ENCODE measurements at places on chromosomes 5 and 9. TPM values are rescaled to one million over a fixed set of nuclear protein-coding genes. Genes with fewer than 3 reads are reported as not detected.

- peak; percentile 92 for DNase-seq
Measured at GRCh38 chr9:104968025-104968982, 40.3 kb upstream of the ABCA1 start.

DNA sequence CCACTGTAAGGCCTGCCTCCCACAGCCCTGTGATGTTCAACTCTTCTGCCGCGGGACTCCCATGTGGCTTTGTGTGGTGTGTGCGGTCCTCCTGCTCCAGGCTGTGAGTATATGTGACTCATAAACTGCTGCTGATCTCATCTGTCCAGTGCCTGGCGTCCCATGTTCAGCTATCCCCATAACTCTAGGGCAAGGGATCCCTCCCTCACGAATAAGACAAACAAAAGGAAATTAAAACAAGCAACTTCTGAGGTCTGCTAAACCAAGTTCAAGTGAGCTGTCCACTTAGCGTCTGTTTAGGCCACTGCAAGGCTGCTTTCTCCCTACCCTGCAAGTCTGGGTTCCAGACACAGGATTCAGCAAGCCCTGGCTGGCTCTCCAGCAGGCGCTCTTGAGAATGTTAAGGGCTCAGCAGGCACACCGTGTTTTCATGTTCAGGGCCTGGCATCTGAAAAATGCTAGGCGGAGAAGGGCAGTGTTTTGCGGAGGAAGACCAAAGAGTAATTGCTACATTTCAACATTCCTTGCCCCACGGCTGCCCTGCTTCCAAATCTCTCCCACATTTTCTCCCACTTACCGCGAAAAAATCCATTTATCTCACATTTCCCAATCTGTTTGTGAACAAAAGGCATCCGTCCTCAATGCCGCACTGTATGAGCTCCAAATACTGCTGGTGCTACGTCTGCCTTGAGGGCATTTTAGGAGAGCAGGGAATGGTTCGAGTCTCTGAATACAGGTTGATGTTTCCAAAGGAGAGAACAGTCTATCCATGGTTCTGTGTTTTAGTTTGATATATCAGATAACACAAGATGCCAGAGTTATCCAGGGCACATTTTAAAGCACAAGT lies 280.2 kb downstream of the SEMA5A start:
- DNase-seq = no peak

- DNase-seq = no peak
Measured at GRCh38 chr5:54324651-54325271, 14.4 kb upstream of the ARL15 start.

CARTPT gene
- total RNA-seq = not detected

KIF4B gene
- total RNA-seq = 0.10 TPM

DNA sequence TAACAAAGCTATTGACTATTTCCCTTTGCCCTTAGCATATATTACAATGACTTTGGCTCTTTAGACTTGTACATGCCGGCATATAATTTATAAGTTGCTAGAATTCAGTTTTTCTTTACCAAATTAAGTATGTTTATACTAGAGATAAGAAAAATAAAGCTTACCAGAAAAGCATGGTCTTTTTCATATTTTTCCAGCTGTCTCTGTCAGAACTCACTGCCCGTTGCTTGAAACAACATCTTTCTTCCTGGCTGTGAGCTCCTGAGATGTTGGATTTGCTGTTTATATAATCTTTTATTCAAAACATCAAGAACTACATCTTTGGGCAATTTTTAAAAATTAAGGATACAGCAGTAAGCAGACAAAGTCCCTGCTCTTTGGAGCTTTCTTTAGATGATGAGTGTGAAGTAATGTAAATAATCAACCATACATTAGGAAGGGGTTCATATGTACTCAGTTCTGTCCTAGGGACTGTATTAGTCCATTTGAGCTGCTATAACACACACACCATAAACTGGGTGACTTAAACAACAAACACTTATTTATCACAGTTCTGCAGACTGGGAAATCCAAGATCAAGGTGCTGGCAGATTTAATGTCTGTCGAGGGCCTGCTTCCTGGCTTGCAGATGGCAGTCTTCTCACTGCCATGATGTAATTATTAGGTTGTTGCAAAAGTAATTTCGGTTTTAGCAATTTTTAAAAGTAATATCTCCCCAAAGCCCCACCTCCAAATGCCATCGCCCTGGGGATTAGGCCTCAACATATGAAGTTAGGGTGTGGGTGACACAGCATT lies 45.4 kb upstream of the RANBP3L start:
- DNase-seq = no peak

DNA sequence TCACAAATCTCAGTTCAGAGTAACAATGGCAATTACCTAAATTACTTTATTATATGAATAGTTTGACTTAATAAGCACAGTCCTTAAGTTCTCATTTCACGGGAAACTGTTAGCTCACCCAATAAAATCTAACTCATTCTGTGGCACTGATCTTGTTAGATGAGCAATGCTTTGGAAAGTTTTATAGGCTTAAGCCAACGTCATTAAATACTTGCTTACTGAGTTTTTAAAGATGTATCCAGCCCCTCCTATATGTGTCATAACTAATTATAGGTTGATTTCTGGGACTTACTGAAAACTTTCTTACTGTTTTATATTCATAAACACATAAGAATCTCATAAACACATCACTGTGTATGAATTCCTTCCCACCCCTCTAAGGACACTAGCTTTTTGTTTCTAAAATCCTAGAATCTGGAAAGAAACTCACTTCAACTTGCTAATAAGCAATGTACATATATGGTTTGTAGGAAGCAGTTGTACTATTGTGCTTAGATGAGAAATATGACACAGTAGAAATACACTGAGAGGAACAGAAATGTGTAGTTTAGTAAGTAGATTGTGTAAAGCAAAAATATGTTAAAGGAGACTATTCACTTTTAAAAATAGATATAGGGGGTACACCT lies 14.1 kb upstream of the MARCOL start:
- DNase-seq = no peak

DNA sequence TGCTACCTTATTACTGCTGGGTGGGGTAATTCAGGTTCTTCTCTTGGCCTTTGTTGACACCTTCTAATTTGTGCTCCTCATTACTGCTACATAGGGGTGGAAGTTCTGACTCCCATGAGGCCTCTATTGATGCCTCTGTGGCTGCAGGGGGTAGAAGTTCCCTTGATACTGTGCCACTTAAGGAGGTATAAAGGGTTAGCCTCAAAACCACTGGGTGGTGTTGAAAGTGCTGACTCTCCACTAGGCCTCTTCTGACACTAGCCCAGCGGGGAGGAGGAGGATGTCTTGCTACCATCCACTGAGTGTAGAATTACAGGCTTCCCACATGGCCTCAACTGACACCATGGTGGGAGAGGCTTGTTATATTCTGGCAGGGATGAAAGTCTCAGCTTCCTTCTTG lies 36.7 kb upstream of the CCDC112 start:
- DNase-seq = no peak

LVRN gene
- not detected for total RNA-seq

CTXN3 gene
- total RNA-seq = not detected

GRCh38 chr9:76717176-76717575 lies 47.1 kb upstream of the PCA3 start:
- no peak for DNase-seq

GRCh38 chr5:14077501-14077900 lies 65.6 kb upstream of the TRIO start:
- no peak for DNase-seq

DNA sequence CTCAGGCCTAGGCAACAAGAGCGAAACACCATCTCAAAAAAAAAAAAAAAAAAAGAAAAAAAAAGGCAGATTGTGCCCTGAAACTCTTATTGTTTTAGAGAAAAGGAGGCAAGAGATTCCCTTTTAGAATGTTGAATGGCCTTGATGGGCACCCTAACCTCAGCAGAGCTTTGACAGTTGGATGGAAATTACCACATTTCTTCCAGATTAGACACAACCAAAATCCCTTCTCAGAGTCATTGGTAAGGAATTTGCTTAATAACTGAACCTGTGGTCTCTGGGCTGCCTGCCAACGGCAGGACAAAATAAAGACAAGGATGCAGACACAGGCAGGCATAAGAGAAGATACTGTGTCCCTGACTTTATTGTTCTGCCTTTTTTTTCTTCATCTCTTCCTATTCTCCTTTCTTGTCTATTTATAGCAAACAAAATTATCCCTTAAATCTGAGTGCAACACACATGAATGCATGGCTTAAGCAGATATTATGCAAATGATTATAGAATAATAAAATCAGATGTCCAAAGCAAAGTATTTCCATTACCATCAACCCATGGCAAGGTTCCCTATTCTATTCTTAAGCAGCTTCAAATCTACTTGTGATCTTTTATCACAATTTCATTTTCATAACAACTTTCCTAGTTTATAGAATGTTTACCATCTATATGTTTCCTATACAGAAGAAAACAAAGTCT lies 37.3 kb upstream of the TRIO start:
- no peak for DNase-seq

- DNase-seq = no peak
Measured at GRCh38 chr9:122821278-122821943, 7.0 kb downstream of the PDCL start.

DNA sequence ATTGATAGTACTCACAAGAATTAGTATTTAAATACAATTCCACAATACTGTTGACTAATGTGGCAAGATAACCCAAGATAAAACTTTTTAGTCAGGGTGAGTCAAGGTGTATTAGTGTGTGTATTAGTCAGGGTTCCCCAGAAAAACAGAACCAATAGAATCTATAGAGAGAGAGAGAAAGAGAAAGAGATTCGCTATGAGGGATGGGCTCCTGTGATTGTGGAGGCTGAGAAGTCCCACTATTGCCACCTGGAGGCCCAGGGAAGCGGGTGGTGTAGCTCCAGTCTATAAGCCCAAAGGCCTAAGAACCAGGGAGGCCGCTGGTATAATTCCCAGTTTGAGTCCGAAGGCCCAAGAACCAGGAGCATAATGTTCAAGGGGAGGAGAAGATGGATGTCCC lies 10.0 kb upstream of the SHISAL2B start:
- no peak for DNase-seq

DNA sequence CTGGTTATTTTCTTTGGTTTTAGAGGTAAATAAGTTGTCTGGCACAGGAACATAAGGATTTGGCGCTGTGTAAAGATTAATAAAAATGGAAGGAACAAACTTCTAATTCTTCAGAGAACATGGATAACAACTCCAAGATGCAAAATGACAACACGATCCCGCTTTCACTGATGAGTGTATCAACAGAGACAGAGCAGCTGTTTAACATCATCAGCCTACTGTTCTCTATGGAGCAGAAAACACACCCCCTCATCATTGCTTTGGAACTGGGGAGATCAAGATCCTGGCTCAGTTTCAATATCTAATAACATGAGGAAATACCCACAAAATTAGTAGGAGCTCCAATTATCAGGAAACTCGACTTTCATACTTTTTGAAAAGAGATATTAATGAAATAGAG lies 8.3 kb upstream of the GAS1 start:
- no peak for DNase-seq

GRCh38 chr5:172280929-172281328 lies 2.6 kb downstream of the UBTD2 start:
- DNase-seq = no peak

GRCh38 chr9:2600307-2600706 lies 21.3 kb upstream of the VLDLR start:
- DNase-seq = no peak

GRCh38 chr5:116063950-116064349 lies 20.9 kb upstream of the COMMD10 start:
- DNase-seq = no peak

IL9 gene
- total RNA-seq = not detected

CTSV gene
- 0.95 TPM for total RNA-seq

ANKRD55 gene
- total RNA-seq = 14.6 TPM

DNA sequence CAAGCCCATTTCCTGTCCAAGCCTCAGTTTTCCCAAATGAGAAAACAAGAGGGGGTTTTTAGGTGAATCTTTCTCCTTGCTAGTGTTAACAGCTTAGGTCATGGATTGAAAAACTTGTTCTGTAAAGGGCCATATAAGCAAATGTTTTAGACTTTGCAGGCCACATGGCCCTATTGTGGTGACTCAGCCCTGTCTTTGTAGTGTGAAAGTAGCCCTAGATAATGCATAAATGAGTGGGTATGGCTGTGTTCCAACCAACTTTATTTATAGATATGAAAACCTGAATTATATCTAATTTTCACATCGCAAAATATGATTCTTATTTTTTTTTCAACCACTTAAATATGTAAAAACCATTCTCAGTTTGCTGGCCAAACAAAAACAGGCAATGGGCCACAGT lies 6.9 kb upstream of the BARX1 start:
- no peak for DNase-seq

- DNase-seq = no peak
Measured at GRCh38 chr5:172858511-172858989, 24.5 kb downstream of the ERGIC1 start.

DNA sequence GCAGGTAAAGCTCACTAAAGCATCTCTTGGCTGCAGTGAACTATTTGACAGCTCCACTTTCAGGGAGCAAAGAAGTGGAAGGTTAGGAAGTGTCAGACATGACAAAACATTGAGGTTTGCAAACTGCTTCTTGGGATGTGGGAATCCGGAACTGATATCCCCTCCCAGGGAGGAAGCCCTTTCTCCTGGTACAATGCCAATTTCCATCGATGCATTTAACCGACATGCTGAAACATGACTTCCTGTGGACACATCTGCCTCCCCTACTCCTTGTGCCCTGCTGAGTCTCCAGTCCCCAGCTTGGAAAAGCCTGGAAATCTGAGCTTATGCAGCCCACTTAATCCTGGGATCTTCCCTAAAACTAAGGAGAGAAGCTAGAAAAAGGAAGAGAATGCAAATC lies 323.1 kb upstream of the DAP start:
- DNase-seq = no peak

MYOZ3 gene
- total RNA-seq = 0.49 TPM

- no peak for DNase-seq
Measured at GRCh38 chr5:72654231-72654630, 147.0 kb upstream of the ZNF366 start.

GTF2H2 gene
- total RNA-seq = 61.7 TPM

PCDHGB2 gene
- total RNA-seq = not detected

- no peak for DNase-seq
Measured at GRCh38 chr5:133054697-133055471, 3.1 kb downstream of the HSPA4 start.

ANKRD34B gene
- 0.10 TPM for total RNA-seq

Measured in activated naive CD4-positive, alpha-beta T cell treated with anti-CD3 and anti-CD28 coated beads for 36 hours (primary cell).